ENCODE measurements at places on chromosomes 16 and 17. TPM values are rescaled to one million over a fixed set of nuclear protein-coding genes. Genes with fewer than 3 reads are reported as not detected.

DNA sequence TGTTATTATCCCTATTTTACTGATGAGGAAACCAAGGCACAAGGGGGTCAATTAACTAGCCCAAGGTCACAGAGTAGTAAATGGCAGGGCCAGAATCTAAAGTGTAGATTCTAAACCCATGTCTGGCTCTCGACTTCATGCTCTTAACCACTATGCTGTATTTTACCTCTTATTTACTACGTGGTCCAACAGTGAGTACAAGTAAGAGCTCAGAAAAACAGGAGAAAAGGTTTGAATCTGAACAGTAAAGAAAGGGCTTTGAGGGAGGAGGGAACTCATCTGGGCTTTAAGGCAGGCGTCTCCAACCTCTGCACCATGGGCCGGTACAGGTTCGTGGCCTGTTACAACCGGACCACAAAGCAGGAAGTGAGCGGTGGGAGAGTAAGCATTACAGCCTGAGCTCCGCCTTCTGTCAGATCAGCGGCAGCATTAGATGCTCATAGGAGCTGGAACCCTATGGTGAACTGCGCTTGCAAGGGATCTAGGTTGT is 62.9 kb downstream of the SMURF2 start:
- DNase-seq: no peak

DNA sequence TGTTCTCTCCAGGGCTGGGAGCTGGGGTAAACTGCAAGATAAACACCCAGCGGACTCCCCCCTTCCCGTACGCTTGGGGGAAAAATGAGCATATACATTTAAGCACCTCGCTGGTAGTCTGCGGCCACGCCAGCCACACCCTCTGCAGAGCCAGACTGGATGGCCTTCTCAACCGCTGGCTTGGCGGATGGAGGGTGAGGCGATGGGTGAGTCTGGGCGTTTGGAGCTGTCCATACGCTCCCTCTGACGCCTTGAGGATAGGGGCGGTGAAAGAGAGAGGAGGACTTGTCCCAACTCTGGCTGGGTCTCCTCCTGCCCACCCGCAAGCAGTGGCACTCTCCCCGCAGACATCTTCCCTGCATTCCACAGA is 1.0 kb downstream of the ITGA3 start:
- no peak for DNase-seq

Gene CX3CL1
- total RNA-seq: 5.8 TPM

Gene PLA2G10
- total RNA-seq: not detected

DNA sequence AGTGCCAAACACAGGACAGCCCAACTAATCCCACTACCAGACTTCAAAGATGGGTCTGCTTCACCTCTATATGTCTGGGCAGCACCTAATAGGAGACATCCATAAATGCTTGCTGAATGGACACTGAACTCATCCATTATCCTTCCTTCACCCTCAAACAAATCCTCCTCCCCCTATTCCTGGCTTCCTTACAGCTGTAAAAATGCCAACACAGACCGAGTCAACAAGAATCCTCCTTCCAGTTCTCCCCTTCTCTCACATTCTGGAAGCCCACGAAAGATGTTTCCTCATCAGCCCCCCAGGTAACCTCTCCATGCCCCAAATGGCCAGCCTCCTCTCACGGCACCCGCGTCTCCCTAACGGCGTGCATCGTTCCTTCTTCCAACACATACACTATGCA is 12.3 kb downstream of the PELP1 start:
- no peak for DNase-seq

Gene HSPB9
- not detected for total RNA-seq

GRCh38 chr16:22428654-22429053 is 54.2 kb upstream of the CDR2 start:
- peak; percentile 70 for DNase-seq

Gene KRTAP4-4
- not detected for total RNA-seq

Gene GSDMA
- total RNA-seq: 146 TPM

Gene SBK1
- total RNA-seq: 2.7 TPM

- DNase-seq: no peak
Measured at GRCh38 chr17:61201211-61201610, 198.4 kb upstream of the TBX2 start.

- no peak for DNase-seq
Measured at GRCh38 chr16:30179195-30179594, 4.2 kb upstream of the CORO1A start.

DNA sequence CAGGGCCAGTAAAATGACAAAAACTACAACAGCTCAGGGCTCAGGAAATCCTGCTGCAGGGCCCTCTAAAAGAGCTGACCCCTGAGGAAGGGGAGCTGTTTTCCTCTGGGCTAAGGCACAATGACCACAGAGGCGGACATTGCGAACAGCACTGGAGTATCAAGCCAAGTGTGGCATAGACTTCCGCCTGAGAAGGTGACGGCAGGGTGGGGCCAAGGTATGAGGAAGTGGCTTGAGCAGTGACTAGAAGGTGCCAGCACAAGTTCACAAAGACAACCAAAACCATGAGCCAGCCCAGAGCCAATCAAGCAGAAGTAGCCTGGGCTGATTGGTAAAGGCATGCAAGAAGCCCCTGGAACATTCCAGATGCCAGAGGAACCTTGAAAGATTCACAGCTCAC is 13.9 kb downstream of the ERN2 start:
- DNase-seq: no peak

DNA sequence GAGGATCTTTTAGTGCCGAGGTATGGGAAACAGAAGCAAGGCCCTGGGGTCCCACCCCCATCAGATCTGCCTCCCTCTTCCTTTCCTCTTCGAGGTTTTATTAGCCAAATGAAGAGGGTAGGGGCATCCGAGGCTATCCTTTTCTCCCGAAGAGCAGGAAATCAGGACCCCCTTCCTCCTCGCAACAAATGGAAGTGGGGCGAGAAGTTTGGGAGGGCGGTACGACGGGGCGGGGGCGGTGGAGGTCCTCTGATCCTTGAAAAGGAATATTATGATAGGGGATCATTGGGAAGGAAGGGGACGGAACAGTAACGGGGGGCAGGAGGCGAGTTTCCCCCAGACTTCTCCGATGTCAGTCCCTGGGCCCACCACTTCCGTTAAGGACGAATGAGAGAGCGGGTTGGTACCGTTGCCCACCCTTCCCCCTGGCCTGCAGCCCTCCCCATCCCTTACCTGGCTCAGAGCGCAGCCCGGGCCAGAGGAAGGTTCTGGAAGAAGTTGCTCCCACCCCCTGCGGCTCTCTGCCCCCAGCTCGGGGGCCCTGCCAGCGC is 309 bp downstream of the FOXJ1 start:
- no peak for DNase-seq

DNA sequence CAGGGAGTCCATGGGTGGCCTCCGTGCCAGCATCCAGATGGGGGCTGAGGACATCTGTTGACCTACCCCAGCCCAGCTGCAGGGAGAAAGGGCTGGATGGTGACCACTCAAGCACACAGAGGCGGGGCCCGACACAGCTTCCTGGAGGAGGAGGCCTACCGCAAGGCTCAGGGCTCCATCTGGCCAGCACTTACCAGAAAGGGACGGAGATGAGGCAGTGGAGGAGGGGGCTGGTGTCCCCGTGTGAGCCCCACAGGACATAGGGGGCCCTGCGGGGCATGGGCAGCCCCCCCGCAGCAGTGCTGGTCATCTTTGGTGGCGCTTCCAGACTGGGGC is 147.5 kb upstream of the CIBAR2 start:
- no peak for DNase-seq

Gene RFNG
- total RNA-seq: 83.7 TPM

Measured in lower leg skin (tissue), 4 donors.